ENCODE measurements at places on chromosomes 6 and 20.

GRCh38 chr6:85347812-85348211 lies 102.1 kb upstream of the NT5E start:
- no peak for DNase-seq

DNA sequence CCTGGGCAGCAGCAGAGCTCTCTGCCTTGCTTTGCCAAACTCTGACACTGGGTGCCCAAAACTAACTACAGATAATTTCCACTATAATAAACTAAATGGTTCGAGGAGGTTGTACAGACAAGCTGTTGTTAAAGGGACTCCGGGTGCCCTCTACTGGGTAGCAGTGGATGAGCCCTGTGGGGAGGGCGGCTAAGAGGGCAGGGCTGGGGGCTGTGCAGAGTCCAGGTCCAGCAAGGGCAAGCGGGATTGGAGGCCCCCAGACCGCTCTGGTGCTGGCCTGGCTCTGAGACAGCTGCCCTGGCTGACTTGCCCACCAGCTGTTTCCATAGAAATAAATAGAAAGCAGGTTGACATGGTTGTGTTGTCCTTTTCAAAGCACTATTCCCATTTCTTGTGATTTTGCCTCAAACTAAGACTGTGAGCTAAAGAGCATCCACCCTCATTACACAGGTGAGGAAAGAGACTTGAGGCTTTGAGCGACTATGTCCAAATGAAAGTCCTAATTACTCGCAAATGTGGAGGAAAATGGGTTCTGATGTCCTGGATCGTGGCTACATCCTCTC lies 167.6 kb upstream of the CST7 start:
- no peak for DNase-seq

DNA sequence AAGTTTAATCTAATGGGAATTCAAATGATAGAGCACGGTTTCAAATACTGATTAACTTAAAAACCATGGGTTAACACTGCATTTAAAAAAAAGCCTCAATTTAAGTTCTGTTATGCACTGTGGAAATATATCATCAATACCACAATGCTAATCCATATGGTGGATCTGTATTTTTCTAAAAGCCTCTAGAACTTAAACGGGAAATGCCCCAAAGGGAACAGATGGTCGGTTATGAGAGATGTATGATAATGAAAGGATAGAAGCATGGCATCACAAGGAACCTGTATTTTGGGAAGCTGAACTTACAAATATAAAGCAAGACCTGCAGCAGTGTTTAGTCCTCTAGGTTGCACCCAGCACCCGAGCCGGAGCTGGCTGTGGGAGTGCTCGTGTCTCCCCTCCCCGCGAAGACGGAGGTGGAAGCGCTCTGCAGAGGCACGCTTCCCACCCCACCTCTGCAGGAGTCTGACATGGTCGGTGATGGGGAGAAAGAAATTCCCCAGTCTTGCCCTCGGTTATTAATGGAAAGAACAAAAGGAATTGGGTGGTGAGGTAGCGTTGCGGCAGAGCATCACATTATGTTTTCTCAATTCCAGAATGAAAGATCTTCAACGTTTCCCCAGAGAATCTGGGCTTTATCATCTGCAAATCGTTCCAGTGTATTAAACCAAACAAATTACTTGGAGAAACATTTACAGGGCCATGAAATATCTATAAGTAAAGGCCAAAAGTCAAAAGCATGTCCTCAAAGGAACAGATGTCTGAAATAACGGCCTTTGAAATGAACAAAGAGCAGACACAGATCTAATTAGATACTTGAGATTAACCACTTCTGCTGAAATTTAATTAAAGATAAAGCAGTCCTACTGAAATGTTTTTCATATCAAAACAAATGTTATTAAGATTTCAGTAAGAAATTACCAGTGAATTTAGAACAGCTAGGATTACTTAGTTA lies 103.1 kb upstream of the POPDC3 start:
- DNase-seq, result no peak

DNA sequence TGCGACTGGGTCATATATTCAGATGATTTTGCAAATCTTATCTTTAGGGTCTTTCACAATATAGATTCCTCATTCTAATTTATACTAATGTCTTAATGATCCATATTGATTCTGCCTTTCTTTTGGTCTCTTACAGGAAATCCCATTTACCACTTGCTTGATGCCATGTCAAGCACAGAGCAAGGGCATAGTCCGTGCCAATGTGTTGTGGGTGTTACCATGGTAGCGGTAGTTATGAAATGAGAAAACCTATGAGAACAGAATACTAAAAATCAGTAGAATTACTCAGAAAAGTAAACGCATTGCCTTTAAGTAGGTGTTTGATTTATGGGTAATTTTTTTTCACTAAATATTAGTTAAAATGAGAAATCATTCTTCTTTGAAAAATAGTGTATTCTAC lies 153.9 kb upstream of the RAB32 start:
- DNase-seq, result no peak

- DNase-seq, result no peak
Measured at GRCh38 chr6:150177952-150178520, 35.2 kb downstream of the PPP1R14C start.

DNA sequence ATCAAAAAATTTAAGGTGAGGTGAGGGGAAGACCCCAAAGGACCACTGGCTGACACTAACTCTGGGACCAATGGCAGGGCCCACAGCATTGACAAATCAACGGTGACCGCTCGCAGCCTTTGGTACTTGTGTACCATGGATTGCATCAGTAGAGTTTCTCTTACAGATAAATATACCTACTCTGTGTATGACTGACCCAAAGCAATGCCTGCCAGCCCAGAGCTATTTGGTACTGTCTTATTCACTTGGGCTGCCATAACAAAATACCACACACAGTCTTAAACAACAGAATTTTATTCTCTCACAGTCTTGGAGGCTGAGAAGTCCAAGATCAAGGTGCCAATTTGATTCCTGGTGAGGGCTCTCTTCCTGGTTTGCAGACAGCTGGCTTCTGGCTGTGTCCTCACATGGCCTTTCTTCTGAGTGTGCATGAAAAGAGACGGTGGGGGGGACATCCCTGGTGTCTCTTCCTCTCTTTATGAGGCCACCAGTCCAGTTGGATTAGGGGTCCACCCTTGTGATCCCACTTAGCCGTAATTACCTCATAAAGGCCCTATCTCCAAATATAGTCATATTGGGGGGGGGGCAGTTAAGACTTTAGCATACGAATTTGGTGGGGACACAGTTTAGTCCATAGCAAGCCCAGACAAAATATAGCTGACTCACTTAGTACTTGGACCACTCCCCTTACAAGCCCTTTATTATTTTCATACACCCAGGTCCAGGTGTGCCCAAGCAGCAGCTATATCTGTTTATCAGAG lies 336.3 kb downstream of the CD83 start:
- no peak for DNase-seq

- no peak for DNase-seq
Measured at GRCh38 chr6:148761527-148762011, 14.7 kb downstream of the UST start.

DNA sequence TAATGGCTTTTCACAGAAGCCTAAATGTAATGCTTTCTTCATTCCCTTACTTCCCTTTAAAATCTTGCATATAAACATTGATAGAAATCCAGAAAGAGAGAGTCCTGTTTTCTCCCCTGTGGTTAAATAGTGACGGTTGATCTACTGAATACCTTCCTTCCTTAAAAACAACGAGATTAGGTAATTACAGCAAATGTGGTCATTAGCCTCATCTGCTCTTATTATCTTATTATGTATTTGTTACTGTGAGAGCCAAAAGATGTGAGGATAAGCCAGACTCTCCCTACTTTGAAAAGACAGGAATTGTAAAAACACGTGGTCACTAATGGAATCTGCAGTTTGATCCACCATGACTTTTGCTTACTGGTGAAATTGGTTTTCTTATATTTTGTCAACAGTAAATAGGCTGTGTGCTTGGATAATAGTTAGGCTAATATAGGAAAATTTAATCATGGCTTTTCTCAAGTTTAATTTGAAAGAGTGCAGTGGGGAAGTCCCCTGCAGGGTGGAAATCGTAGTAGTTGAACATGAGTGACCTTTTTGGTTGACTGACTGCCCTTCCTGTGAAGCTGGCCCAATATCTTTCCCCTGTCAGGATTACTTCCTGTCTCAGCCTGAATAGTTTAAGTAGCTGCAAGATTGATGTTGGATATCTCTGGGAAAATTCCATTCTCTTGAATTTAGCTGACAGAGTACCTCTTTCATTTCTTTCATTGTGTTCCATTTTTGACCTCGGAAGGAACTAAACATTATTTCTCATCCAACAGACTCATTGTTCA lies 62.8 kb downstream of the JARID2 start:
- no peak for DNase-seq

DNA sequence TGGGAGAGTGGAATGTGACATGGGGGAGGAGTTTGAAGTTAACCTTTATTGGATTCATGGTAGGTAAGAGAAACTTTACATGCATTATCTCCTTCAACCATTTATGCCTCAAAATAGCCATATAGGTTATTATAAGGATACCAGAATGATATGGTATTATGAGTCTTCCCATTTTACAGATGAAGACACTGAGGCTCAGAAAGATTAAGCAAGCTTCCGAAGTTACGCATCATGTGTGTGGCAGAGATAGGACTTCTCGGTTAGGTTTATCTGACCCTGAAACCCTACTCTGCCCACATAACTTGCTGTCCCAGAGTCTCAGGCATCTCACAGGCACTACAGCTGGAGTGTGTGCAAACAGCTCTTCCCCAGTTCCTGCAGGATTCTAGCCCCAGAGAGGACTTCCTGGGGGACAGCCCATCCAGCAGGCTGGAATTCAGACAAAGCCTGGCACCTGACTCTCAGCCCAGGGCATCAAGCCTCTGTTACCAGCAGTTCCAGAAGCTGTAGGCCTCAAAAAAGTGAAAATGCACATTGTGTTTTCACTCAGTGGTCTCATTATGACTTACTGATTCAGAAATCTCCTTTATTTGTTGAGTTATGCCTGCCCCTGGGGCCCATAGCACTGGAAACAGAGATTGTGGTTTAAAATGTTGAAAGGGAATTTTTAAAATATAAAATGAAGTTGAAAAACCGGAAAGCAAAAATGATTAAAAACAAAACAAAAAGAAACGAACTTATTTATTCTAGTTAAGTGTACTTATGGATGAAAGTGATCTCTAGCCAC lies 512.8 kb upstream of the CHD6 start:
- DNase-seq, result no peak

- no peak for DNase-seq
Measured at GRCh38 chr20:46710153-46710913, 884 bp downstream of the SLC2A10 start.

DNA sequence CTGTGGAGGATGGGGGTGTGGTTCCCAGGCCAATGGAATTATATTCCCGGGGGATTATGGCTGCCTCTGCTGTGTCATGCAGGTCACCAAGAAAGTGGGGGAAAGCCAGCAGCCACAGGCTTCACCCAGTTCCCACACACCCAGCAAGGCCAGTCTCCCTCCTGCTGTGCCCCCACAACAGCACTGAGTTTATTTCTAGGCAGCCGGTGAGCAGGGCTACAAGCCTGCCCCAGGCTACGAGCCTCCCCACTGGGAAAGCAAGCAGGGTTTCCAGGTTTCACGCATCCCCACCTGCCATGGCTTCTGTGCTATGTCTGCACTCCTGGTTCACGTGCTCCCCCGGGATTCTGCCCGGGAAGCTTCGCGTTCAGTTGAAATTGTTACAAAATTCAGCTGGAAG lies 72.6 kb downstream of the ERMARD start:
- no peak for DNase-seq

DNA sequence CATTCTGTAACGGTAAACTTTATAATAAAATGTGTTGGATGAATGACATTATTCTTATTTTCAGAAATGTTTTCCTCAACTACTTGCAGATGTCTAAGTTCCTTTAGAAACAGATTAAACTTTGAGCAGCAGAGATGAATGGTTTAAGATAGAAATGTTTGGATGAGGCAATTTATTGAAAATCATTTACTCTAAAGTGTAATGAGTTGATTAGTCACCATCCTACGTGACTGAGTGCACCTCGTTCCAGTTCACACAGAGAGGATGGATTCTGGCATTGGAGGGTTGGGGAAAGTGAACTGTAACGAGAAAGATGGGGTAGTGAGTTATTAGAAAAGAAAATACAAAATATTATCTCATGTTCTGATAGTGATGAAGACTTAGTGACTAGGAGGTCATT lies 28.7 kb downstream of the SMPDL3A start:
- no peak for DNase-seq

- DNase-seq, result no peak
Measured at GRCh38 chr6:125212377-125212776, 58.8 kb downstream of the TPD52L1 start.

DNA sequence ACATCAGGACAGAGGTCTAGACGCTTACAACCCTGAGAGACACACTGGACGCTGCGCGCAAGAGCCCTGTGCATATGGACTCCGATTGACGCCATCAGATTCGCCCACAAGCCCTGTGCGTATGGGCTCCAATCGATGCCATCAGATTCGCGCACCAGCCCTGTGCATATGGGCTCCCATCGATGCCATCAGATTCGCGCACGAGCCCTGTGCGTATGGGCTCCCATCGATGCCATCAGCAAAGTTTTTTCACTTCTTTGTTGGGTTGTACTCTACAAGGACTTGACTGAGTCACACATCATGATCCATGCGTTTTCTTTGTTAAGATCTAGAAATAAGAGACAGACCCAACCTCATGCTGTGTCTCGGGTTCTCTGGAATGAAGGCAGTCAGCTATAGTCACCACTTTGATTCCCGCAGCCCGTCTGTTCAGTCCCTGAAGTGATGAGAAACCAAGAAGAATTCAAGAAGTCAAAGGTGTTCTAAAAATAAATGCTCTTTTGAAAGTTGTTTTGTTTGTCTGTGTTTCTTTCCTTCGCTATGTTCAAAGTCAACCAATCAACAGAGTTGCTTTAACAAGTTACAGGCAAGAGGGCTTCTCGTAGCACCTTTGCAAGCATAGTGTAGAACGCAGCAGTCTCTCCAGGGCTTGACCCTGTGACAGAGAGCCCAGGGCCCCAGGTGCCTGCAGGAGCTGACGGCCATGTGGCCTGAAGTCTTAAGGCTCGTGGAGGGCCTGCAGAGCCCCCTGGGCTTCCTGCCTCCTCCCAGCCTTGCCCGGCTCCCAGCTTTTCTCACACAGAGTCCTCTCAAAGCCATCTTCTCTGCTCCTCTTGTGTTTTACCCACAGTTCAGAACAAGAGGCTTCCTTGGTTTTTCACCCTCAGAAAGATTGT lies 7.9 kb downstream of the RPS6KA2 start:
- DNase-seq, result no peak

GRCh38 chr6:113057567-113058053 lies 710.5 kb downstream of the RFPL4B start:
- no peak for DNase-seq

DNA sequence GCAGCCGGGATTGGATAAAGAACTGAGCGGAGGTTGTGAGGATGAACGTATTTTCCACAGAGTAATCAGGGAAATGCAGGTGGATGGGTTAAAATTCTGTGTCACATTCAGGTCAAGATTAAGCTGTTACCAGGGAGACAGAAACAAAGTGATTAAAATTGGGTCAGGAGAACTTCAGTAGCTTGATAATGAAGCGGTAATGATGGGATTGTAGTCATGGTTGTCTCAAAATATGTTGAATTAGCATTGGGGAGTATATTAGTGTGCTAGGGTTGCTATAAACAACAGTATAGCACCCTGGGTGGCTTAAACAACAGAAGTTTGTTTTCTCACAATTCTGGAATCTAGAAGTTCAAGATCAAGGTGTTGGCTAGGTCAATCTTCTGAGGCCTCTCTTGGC lies 155.5 kb downstream of the GJA1 start:
- DNase-seq, result no peak

Measured in T-helper 2 cell (primary cell).